ENCODE measurements at places on chromosomes 3 and 15.

DNA sequence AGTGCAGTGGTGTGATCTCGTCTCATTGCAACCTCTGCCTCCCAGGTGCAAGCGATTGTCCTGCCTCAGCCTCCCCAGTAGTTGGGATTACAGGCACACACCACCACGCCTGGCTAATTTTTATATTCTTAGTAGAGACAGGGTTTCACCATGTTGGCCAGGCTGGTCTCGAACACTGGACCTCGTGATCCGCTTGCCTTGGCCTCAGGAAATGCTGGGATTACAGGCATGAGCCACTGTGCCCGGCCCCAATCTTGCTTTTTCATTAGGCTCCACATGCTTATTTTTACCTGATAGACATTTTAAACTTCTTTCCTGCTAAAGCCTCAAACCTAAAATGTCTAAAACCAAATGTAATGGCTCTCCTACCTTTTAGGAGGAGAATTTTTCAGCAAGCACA, 817.0 kb upstream of the NECTIN3 start:
- DNase-seq: no peak

DNA sequence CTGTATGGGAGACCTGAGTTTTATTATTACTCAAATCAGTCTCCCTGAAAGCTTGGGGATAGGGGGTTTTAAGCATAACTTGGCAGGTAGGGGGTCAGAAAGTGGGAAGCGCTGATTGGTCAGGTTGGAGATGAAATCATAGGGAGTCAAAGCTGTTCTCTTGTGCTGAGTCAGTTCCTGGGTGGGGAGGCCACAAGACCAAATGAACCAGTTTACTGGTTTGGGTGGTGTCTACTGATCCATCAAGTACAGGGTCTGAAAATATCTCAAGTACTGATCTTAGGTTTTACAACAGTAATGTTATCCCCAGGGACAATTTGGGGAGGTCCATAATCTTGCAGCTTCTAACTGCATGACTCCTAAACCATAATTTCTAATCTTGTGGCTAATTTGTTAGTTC, 17.8 kb upstream of the IQCF6 start:
- DNase-seq: no peak

GRCh38 chr15:75230551-75231371, 27.4 kb upstream of the GOLGA6C start:
- DNase-seq: no peak

GRCh38 chr3:32340039-32340438, 51.6 kb upstream of the CMTM7 start:
- no peak for DNase-seq

GRCh38 chr15:74642348-74642733, 26.7 kb downstream of the CLK3 start:
- DNase-seq: no peak

GRCh38 chr3:96813134-96813819, 1.1 kb upstream of the EPHA6 start:
- peak; percentile 41 for DNase-seq

- DNase-seq: no peak
Measured at GRCh38 chr3:185473290-185473815, 25.5 kb downstream of the TMEM41A start.

GRCh38 chr15:49154799-49155109, 645 bp downstream of the COPS2 start:
- no peak for DNase-seq

- DNase-seq: no peak
Measured at GRCh38 chr15:51483985-51484384, 138.6 kb downstream of the DMXL2 start.

DNA sequence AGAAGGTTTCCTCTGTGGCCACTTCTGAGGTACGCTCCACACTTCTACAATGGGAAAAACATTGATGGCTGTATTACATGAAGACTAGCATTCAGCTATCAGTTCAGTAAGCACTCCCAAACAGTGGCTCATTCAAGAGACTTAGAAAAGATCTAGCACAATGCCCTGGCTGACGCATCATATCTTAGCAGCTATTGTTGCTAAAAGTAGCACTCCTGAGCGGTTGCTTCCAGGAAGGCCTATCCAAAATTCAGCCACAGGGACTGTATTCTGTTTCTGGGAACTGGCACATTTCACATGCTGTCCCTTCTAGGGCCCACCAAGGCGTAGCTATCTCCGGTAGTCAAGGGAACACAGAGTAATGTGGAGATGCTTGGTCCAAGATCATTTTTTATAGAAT, 21.2 kb upstream of the SPRED1 start:
- no peak for DNase-seq

DNA sequence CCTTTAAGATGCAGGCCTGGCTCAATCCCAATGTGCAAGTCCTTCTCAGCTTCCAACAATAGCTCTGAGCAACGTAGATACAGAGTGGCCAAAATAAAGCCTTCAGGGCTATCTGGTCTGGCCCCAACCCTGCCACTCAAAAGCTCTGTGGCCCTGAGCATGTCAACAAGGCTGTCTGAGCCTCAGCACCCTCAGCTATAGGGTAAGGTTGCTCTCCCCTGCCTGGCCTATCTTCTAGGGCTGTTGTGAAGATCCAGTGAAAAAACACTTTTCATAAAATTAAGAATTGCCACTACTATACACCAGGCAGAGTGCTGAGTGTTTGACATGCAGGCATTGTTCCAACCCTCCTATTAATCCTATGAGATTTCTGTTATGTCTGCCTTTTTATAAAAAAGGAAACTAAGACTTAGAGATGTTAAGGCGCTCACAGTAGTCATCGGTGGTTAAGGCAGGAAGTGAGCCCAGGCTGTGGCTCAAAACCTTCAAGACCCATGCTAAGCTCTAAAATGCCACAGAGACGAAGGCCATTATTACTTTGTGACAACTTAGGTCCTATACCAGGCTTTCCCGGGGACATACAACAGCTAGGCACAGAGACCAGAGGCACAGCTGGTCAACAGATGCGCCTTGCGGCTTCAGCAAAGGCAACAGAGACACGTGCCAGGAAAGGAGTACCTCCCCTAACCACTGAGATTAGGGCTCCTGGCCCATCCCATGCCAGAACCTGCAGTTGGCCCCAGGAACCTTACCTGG, 5.1 kb downstream of the POLG start:
- DNase-seq: no peak

DNA sequence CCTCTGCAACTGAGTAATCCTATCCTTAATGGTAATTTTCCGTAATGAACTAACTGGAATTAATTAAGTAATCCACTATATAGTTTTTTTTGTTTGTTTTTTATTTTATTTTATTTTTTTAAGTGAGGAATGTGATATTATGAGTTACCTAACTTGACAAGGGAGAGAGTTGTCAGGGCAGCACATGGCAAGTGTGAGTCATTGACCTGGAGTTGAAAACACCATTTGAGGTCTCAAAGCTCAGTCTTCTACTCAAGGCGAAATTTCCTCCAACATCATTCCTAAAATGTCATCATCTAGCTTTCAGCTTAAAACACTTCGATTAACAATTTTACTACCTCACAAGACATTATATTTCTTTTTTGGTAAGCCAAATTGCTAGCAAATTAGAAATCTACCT, 87.8 kb downstream of the NECTIN3 start:
- no peak for DNase-seq

DNA sequence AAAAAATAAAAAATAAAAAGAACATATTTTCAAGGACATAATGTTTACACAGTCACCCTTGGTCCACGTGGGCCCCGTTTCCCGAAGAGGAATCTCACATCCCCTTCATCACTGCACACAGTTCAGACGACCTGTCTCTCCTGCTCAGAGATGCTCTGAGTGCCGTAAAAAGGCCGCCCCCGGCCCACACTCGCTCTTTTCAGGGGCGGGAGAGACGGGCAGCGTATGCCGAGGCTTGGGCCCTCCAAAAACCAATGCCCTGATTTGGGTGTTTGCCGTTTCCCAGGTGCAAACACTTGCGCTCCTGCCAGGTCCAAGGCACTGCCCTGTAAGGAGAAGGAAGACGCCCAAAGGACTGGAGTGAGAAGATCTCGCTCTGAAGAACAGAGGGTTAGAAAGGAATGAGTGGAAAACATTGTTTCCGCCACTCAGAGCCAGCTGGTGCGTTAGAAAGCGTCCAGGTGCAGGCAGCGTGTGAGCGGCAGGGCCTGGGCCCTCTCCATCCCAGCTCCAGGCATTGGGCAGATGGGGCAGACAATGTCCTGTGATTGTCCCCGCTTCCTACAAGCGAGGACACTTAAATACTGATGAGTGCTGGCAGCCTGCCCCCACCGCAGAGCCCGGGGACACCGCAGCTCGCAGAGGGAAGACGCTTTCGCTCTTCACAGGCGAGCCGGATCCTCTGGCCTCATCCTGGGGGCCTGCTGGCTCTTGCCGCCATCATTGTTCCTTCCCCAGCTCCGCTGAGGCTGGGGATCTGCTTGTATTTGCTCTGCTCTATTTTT, 53.2 kb downstream of the NIPA2 start:
- DNase-seq: no peak

DNA sequence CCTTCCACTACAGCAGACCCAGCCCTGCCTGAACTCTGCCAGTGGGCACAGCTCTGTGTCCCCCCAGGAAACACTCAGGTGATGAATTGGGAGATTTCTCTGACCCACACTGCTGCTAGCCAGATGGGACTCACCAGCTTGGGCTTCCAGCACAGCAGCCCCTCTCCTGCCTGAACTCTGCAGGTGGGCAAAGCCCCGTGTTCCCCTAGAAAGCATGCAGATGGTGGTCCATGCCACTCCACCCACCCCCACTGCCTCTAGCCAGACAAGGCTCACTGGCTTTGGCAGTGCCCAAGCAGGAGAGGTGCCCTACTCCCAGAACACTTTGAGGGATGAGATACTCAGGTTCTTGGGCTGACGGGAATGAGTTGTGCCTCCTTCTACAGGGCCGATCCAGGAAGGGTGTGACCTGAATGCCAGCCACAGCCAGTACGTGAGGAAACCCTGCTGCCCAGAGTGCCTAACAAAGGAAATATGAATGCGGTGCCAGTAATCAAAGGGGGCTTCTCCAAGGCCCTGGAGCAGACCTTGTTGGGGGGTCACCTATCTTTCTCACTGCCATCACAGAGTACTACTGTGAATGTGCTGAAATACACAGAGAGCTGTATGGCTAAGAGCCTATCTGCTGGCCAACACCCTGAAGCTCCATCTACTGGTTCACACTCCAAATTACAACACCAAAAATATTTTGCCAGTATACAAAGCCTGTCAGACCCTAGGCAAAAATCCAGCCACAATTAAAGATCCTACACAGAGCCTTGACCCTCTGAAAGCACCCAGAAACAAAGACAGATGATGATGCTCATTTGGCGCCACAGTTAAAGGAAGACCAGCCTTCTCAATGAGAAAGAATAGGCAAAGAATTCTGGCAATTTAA, 61.9 kb downstream of the BTLA start:
- DNase-seq: no peak

GRCh38 chr15:75452364-75452864, 924 bp upstream of the SIN3A start:
- peak; percentile 65 for DNase-seq

Data from stimulated activated CD4-positive, alpha-beta T cell treated with anti-CD3 and anti-CD28 coated beads, Interleukin-12 subunit alpha, Interleukin-12 subunit beta, amount 100 ng/mL, for 4 hours (primary cell).